Calu3 (cell line): ENCODE measurements at places on chromosomes 12 and 14. TPM values are rescaled to one million over a fixed set of nuclear protein-coding genes. Genes with fewer than 3 reads are reported as not detected.

GRCh38 chr14:94689218-94689984, 77.2 kb downstream of the SERPINA3 start:
- DNase-seq: peak; percentile 84

DNA sequence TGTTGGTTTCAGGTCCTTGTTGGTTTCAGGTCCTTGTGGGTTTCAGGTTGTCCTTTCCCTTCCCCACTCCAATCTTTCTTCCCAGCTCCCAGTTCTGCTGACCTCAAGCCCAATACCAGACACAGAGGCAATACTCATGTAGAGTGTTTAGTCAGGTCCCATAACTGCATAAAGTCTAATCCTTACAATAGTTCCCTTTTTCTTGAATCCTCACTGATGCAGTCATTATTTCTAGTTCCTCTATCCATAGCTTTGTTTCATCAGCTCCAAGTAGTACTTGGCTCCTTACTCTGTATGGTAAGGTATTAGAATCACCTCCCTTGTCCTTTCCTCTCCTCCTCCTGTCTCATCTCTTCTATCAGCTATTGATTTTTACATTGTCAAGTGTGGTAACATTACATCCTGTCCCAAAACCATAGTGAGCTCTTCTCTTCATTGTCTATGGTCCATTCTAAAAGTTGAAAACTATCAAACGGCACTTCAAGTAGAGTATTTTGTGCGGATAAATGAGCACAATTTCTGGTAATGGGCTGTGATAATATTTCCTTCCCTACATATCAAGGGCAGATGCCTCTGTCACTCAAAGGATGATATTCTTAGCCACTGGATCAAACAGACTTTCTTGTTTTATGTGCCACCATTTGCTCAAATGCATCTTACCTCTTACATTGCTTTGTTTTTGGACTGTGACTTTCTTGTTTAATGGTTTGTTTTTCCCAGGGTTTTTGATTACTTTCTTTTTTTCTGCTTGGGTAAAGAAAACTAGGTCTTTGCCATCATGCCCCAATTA, 57.2 kb upstream of the JDP2 start:
- no peak for DNase-seq

GRCh38 chr14:99073431-99073830, 198.6 kb downstream of the BCL11B start:
- DNase-seq: no peak

GRCh38 chr12:116259800-116260577, 17.5 kb downstream of the MED13L start:
- no peak for DNase-seq

- DNase-seq: no peak
These were observed 3.5 kb upstream of the OSBPL8 start for GRCh38 chr12:76563061-76563460.

GRCh38 chr12:96070670-96071279, 35.4 kb upstream of the LTA4H start:
- no peak for DNase-seq

GRCh38 chr14:61285364-61285763, 4.2 kb upstream of the TMEM30B start:
- DNase-seq: no peak

DNA sequence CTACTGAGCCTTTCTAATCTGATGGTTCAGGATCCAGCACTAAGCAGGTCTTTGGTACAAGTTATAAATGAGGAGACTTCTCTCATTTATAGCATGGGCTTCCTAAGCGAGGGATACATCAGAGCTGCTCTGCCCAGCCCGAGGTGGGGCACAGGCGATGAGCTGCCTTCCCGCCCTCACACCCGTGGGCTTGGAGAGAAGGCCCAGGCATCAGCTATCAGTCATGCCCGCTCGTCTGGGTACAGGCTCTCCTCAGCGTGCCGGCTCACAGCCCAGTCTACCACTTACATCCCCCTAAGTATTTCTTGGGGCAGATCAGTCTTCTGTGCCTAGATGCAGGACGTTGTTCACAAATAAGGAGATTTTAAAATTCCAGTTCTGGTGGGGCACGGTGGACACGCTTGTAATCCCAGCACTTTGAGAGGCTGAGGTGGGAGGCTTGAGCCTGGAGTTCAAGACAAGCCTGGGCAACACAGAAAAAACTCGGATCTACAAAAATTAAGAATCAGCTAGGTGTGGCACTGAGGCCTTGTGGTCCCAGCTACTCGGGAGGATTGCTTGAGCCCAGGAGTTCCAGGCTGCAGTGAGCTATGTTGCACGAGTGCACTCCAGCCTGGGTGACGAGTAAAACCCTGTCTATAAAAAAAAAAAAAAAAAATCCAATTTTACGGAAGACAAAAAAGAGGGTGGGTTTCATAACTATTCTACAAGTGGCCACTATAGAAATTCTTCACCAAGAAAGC, 57.0 kb downstream of the CCDC88C start:
- no peak for DNase-seq

- no peak for DNase-seq
These were observed 48.1 kb upstream of the RIN3 start for GRCh38 chr14:92465353-92466055.

DNA sequence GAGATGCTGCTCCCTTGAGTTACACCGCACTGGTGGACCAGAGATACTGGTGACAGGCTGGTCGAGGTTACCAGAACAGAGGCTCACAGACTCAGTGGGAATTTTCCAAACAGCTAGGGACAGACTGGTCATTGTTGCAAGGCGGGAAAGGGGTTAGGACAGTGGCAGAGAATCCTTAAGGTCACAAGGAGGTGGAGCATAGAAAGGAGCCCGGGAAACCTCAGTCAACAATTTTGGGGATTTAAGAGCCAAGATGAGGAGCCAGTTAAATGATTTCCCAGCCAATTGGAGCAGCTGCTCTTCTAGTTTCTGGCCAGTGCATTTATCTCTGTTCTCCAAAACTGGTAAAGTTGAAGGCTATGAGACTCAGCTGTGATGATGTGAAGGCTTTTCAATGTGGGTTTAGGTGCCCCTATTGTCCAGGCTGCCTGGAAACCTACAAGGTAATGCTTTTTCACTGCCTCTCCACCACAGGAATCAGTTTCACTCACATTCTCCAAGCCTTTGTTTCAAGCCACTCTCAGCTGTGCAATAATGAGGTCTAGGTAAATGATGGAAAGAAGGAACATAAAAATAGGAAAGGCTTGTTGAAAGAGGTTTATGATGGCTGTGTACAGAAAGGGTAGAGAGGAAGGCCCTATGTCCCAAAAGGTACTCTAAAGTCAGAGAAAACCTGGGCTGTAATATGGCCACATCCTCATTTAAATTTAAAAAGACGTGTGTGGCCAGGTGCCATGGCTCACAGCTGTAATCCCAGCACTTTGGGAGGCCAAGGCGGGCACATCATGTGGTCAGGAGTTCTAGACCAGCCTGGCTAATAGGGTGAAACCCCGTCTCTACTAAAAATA, 7.0 kb upstream of the TNS2 start:
- DNase-seq: no peak

DNA sequence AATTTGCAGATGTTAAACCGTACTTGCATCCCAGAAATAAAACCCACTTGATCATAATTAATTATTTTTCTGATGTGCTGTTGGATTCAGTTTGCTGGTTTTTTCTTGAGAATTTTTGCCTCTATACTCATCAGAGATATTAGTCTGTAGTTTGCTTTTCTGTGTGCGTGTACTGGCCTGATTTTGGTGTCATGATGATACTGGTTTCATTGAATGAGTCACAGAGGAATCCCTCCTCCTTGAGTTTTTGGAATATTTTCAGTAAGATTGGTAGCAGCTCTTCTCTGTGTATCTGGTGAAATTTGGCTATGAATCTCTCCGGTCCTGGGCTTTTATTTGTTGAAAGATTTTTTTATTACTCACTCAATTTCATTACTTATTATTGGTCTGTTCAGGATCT, 100.4 kb upstream of the PMCH start:
- no peak for DNase-seq

The PAX9 gene
- 4.5 and 5.3 TPM in 2 replicates for total RNA-seq

DNA sequence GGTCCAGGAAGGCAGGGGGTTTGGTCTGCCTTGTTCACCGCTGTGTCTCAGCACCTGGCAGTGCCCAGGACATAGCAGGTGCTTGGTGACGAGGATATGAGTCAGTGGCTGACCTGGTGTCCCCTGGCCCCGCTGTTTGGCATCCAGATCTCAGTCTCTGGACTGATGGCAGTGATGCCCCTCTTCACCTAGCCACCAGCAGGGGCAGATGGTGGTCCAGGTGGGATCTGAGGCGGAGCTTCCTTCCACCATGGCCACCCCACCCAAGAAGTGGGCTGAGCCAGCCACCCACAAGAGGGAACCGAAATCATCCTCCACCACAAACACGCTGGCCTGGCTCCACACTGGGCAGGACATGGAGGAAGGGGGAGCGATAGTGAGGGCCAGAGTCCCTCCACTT, 16.1 kb upstream of the SH2B3 start:
- peak; percentile 71 for DNase-seq

DNA sequence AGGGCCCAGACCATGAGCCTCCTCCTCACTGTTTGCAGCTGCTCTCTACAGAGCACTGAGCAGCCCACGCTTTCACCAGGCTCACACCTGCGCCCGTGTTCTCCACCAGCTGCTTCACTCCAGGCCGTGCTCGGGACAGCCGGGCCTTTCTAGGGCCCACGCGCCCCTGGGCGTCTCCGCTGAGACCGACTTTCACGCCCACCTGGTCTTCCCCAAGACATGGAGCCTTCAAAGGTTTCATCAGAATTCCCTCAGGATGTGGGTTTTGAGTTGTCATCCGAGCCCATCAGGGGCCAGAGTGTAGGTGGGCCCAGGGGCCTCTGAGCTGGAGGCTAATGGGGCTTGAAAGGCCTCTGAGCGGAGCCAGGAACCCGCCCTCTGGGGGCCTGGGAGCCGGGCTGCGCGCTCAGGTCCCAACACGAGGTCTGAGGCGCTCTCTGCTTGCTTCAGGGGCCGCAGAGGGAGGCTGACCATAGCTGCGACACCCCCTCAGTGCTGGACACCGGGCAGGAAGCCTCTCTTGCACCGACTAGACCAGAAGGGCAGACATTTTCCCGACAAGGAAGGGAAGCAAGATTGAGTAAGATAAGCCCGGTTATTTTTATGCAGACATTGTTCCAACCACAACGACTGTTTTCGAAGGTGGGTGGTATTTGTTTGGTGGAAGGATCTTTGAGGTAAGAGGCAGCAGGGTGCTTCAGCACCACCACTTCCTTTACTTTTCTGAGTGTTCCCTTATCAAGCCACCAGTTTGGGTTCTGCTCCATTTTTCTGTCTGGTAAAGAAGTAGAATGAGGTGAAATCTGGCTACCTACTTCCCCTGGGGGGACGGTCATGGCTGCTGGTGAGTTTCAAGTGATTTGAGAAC, 125.0 kb upstream of the FUT8 start:
- DNase-seq: no peak

DNA sequence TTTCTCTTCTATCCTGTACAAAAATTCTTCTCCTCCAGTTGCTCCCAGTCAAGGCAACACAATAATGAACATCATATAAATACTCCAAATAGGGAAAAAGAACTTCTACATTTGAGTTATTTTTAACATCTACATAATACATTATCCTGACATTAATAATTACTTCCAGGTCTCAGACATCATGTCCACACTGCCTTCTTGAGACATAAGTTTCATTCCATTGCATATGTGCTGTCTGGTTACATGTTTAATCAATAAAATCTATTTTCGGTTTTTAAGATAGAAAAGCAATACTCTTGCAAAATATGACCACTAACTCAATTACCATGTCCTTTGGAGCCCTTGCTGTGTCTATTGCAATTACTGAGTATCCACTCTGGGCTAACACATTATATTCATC, 881.9 kb downstream of the GALC start:
- DNase-seq: no peak

The CYP46A1 gene
- total RNA-seq: not detected in 2 replicates

DNA sequence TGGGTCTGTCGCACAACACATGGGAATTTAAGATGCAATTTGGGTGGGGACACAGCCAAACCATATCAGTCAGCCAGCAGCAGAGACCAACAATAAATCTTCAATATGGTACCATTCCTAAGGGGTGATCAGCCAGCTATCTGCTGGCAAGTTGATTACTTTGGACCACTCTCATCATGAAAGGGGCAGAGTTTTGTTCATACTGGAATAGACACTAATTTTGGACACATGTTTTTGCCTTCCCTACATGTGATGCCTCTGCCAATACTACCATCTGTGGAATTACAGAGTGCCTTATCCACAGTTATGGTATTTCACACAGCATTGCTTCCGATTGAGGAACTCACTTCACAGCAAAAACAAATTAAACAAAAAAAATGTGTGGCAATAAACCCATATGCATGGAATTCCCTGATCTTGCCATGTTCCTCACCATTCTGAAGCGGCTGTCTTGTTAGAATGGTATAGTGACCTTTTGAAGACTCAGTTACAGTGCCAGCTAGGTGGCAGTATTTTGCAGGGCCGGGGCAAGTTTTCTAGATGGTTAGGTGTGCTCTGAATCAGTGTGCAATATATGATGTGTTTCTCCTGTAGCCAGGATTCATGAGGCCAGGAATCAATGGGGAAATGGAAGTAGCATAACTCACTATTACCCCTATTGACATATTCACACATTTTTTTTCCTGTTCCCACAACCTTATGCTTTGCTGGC, 179.0 kb upstream of the IGF1 start:
- no peak for DNase-seq

The GXYLT1 gene
- 9.7 and 10.4 TPM in 2 replicates for total RNA-seq

DNA sequence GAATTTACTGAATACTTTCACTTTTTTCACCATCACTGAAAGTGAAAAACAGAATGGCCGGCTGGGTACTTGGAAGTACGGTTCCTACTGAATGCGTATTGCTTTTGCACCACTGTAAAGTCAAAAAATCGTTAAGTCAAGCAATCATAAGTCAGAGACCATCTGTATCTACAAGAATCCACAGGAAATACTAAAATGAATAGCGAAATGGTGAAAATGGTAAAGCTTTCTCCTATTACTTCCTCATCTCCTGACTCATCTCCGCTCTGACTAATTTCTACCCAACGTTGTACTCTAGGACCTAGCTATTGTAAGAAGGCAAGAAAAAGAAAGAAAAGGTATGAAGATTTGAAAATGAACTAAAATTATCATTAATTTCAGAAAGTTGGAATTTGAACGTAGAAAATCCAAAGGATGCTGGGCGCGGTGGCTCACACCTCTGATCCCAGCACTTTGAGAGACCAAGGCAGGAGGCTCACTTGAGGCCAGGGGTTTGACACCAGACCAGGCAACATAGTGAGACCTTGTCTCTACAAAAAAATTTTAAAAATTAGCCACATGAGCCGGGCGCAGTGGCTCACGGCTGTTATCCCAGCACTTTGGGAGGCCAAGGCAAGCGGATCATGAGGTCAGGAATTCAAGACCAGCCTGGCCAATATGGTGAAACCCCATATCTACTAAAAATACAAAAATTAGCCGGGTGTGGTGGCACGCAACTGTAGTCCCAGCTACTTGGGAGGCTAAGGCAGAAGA, 5.3 kb upstream of the CDCA4 start:
- no peak for DNase-seq

DNA sequence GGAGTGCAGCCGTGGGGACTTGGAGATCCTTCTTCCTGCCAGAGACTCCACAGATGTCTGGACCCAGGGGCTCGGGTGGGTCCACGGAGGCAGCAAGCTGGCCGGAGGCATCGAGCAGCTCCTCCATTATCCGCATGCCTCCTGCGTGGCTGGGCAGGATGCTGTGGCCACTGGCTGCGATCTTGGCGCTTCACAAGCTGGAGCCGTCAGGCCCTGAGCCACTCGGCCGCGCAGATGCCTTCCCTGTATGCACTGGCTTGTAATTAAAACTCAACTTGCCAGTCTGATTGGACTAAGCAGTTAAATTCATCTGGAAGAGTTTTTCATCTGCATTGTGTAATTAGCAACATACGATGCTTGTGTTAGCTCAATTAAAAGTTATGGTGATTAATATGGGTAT, 151.5 kb downstream of the AACS start:
- DNase-seq: no peak
